ENCODE measurements at places on chromosomes 1 and 21.

- no peak for DNase-seq
Measured at GRCh38 chr1:11198257-11198656, 9.1 kb downstream of the ANGPTL7 start.

- DNase-seq = no peak
Measured at GRCh38 chr1:79215311-79215710, 208.8 kb upstream of the ADGRL4 start.

DNA sequence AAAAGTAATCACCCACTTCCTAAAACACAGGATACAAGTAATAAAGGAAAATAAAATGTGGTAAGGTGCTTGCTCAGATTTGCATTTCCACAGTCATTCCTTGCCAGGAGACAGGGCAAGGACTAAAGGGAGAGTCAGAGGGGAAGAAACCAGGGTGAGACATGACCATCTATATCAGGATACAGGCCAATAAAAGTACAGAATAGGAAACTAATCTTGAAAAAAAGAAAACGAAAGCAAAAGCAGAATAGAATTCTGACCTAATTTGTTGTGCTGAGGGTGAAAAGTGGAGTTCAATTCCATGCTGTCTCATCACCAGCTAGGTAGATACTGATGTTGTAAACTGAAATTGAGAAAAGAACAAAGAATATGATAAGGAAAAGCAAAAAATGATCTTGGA is 27.3 kb downstream of the JMJD4 start:
- DNase-seq = no peak

GRCh38 chr1:74317663-74318062 is 82.5 kb downstream of the TNNI3K start:
- DNase-seq = no peak

- DNase-seq = no peak
Measured at GRCh38 chr1:160410406-160411005, 10.1 kb downstream of the VANGL2 start.

- DNase-seq = no peak
Measured at GRCh38 chr1:85692730-85693314, 15.4 kb downstream of the ZNHIT6 start.

DNA sequence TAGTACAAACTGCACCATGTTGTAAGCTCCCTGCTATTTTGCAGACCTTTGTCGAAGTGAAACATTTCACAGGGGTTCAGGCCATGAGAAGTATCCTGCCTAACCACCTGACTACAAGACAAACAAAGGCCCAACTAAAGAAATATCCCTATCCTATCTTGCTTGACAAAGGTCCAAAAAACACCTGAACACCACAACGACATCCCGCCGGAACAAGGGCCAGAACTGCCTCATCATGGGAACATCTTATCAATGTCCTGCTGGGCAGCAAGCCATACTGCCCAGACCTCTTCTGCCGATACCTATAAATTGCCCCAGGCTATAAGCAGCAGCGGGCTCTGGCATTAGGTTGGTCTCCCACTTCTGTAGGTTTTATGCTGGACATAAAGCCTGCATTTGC is 12.3 kb downstream of the MYSM1 start:
- DNase-seq = no peak

- DNase-seq = no peak
Measured at GRCh38 chr1:153791648-153792253, 16.5 kb downstream of the SLC27A3 start.

DNA sequence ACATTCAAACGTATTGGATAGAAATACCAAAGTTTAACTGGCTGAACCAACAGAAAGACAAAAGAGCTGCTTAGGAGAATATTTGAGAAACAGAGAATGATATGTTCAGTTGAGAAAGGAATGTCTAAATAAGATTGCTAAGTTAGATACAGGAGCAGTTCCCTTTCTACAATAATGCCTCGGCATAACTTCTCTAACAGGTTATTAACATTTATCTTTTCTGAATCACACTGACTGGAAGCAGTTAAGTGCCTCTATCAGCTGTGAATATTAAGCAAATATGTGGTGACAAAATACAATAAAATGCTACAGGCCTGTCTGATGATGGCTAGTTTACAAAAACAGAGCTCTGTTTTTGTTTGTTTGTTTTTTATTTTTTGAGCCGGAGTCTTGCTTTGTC is 121.9 kb downstream of the KCNK1 start:
- DNase-seq = no peak

- no peak for DNase-seq
Measured at GRCh38 chr1:24022581-24023361, 42.6 kb upstream of the SRSF10 start.

DNA sequence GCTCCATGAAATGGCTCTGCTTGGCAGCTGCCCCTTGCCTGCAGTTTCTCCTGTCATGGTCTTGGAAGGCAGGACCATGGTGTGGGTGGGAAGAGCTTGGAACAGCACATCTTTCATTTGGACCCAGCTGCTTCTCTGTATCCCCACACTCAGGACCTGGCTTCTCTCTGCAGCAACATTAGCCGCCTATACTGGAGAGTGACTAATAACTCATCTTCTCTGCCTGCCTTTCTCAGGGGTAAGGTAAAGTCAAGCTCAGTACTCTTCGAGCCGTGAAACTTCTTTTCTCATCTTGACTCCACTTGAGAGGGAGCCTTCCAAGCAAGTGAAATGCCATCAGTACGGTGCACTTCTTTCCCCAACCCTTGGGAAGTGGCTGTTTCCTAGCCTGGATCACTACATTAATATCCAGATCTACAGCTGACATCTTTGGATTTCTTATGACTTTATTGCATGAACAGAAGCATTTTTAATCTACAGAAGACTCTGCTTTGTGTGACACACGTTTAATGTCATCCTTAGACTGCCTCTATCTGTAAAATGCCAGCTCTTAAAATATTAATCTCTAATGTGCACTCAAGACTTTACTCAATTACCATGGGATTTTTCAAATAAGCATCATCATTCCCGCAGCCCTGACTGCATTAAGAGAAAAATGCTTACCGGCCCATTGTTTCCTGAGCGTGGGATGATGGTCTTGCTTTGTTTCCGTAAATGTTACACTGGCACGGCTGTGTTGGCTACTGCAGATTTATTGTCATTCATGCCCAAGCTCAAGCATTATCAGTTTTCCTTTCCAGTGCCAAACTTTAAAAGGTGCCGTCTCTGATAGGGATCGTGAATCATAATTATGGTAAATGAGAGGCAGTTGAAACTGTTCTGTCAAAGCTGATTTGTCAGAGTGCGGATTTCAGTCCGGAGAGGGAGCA is 242.9 kb downstream of the HHAT start:
- DNase-seq = no peak

- DNase-seq = no peak
Measured at GRCh38 chr1:228060458-228061190, 21.9 kb upstream of the ARF1 start.

DNA sequence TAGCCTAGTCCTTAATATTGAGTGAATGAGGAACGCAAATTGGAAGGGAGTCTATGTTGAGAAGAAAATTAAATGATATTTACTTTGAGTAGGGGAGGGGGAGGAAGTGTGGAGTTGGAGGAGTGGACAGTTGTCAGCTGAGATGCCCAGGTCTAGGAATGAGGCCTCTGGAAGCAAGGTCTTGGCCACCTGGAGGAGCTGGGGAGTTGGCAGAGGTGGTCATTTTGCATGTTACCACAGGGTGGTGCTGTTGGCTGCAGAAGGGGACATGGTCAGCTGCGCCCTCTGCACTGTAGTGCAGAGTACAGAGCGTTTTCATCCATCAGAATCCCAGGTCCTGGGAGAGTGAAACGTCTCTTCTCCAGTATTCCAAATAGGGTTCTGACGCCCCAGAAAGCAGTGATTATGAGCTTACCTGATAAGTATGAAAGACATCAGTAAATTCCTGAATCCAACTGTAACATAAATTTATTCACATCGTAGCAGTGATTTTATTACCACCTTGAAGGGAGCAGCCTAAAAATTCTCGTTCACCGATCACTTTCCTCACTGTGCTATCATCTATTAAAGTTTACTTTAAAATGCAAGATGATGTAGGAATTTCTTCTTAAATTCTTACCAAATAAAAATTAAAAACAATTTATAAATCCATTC is 13.8 kb downstream of the PARK7 start:
- DNase-seq = no peak

GRCh38 chr1:192958871-192959270 is 100.3 kb downstream of the UCHL5 start:
- no peak for DNase-seq

DNA sequence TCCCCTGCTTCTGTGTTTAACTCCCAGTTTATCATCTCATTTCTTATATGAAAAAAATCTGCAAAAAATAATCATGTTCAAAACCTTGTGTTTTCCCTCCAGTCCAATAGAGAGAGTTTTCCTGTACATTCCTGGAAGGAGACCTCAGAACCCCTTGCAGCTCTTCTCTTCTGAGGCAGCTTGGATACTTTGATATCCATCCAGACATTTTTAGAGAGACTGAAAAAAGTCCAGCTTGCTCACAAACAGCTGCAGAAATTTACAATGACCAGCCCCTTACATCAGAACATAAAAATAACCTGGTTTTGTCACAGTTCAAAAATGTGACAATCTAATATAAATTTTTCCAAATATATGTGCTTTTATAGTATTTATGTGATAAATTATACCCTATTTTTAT is 73.3 kb upstream of the C1orf115 start:
- no peak for DNase-seq

DNA sequence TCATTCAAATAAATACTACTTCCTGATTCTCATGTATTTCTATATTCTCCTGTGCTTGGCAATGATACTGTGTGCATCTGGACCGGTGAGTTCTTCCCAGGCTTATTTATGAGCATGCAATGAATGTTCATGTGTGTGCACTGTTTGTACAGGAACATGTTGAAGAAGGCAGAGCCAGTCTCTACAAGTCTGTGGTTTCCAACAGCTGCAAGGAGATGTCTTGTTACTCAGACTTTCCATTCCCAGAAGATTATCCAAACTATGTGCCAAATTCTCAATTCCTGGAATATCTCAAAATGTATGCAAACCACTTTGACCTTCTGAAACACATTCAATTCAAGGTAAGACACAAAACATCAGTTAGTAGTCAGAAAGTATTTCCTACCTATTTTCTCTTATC is 19.1 kb downstream of the FMO1 start:
- no peak for DNase-seq

DNA sequence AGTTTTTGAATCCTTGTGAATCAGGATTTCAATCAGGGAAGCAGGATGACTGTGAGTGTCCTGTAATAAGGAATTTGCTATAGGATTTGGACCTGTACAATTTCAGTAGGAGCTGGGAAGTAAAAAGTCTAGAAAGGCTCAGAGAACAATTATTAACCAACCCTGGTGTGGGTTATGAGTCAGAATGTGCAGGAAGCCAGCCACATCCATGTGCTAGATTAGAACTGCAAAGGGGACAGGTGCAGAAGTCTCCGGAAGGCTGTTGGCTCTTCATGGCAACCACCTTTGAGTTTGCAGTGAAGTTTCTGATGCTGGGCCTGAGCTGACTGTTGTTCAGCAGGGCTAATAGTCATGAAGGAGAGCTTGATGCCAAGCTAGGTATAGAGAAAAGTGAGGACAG is 70.7 kb downstream of the SPATA46 start:
- no peak for DNase-seq

DNA sequence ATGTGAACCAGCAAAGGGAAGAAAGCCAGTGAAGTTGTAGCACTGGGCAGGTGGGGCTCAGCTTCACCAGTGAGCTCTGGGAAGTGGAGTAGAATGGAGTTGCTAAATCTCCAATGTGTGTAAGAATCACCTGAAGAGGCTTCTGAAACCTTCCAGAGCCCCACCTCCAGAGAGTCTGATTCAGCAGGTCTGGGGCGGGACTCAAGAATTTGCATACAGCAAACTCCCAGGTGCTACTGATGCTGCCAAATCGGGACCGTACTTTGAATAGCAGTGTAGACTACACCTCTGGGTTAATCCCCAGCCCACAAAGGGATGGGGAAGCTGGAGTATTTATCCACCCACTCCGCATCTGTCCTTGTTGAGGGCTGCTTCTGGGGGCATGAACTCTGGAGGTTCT is 154.3 kb downstream of the IGSF21 start:
- no peak for DNase-seq

GRCh38 chr1:111097356-111098099 is 42.4 kb downstream of the DRAM2 start:
- DNase-seq = no peak

- DNase-seq = no peak
Measured at GRCh38 chr1:41509270-41509671, 24.8 kb upstream of the EDN2 start.

GRCh38 chr1:26693599-26694572 is 1.9 kb upstream of the ARID1A start:
- no peak for DNase-seq

- no peak for DNase-seq
Measured at GRCh38 chr1:46278807-46279206, 24.6 kb downstream of the LRRC41 start.

DNA sequence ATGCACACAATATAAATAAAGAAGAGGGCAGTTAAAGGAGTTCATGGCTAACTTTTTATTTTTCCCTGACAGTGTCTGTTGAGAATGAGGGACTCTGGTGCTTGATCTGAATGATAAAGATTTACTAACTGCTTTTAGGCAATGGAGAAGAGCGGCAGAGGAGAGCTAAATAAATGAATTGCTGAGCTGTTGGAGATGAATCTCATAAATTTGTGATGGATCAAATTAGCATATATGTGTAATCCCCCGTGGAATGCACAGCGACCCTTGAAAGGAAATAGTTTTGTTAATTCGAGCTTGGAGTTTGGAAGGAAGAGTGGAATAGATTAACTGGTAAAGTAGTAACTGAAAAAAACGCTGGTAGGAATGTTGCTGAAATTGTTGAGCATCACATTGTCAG is 40.2 kb downstream of the HMCN1 start:
- no peak for DNase-seq

DNA sequence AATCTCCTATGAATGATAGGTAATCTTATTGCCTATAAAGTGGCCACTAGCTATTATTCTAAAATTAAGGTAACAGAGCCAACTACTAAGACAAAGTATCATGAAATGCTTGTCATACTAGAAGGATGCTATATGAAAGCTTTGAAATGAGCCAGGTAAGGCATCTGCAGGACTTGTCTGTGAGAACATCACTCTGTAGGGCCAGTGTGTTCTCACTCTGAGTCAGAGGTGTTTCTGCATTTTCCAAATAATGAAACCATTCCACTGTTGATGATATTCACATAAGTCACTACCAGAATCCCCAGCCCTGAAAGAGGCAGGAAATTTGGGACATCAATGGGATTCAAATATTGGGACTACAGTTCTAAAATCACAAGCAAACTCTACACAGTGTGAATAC is 25.8 kb upstream of the GBP5 start:
- no peak for DNase-seq

DNA sequence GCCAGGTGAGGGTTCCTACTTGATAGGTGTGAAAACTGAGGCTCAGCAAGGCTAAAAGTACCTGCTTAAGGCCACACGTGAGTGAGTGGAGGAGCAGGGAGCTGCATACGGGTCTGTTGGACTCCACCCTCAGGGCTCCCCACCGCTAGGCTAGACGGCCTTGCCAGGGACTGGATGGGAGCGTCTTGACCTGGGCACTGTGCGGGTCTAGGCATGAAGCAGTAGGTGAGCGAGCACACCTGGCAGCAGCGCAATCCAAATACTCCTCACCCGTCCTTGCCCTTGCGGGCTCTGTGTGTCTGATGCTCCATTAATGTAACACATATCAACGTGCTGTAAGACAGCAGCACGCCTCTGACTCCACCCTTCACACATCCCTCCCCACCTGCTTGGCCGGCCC is 94.0 kb downstream of the LACTBL1 start:
- no peak for DNase-seq
